CD4-positive, CD25-positive, alpha-beta regulatory T cell (primary cell): ENCODE measurements at places on chromosomes 4 and X. TPM values are rescaled to one million over a fixed set of nuclear protein-coding genes. Genes with fewer than 3 reads are reported as not detected.

DNA sequence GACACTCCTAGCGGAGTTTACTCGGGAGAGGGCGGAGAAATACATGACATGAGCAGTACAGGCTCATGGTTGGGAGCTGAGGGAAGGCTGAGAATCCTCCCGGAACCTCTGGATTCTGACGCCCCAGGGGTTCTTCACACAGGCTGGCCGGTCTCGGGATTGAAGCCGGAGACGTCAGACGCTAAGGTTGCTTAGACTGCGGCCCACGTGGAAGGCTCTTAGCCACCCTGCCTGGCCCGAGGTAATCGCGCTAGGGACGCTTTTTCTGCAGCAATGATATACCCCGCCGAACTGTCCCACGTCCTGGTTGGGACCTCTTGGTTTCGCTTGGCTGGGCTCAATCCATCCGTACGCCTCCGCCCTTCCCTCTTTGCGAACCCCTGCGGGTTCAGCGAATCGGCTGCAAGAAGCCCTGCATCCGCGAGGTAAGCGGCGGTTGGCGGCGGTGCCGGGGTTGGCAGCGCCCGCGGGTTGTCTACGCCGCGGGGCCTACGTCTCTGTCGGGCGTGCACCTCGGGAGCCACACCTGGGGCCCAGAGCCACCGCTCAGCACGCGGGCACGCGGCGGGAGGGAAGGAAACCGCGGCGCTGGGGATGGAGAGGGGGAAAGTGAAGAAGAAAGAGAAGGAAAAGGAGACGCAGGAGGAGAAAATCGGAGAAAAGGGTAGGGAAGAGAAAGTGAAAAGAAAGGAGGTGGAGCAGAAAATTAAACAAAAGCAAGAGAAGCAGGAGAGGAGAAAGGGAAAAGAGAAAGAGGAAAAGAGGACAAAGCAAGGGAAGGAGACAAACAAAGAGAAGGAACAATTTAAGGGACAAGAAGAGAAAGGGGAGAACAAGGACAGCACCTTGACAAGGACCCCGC, at the start of gene ARL9:
Gene ARL9 (plus strand): TSS at position 523 of the 862 bp plus-strand sequence. CDS start 72 bp downstream, at position 595.
- peak within 1 kb of the TSS; percentile 36 for H3K27ac ChIP-seq
- peaks cover 11% of the 10 kb centered on the region for H3K4me1 ChIP-seq
- no peaks in the 10 kb centered on the region for H3K27me3 ChIP-seq
- DNase-seq: peak; percentile 69

- H3K27me3 ChIP-seq: no peaks in the 10 kb centered on the region
- DNase-seq: no peak
- no peak overlapping the region for H3K27ac ChIP-seq
- no peaks in the 10 kb centered on the region for H3K36me3 ChIP-seq
These were observed 48.1 kb upstream of the S100G start for GRCh38 chrX:16601885-16602284.

- no peaks in the 10 kb centered on the region for H3K4me1 ChIP-seq
- H3K27me3 ChIP-seq: no peaks in the 10 kb centered on the region
- H3K4me3 ChIP-seq: no peak overlapping the region
- H3K36me3 ChIP-seq: no peaks in the 10 kb centered on the region
These were observed 231.9 kb downstream of the STPG2 start for GRCh38 chr4:97911236-97911906.

GRCh38 chr4:83581411-83582288, 45.7 kb downstream of the GPAT3 start:
- H3K27ac ChIP-seq: no peak overlapping the region
- H3K36me3 ChIP-seq: no peaks in the 10 kb centered on the region
- no peak for DNase-seq
- no peak overlapping the region for H3K4me3 ChIP-seq

DNA sequence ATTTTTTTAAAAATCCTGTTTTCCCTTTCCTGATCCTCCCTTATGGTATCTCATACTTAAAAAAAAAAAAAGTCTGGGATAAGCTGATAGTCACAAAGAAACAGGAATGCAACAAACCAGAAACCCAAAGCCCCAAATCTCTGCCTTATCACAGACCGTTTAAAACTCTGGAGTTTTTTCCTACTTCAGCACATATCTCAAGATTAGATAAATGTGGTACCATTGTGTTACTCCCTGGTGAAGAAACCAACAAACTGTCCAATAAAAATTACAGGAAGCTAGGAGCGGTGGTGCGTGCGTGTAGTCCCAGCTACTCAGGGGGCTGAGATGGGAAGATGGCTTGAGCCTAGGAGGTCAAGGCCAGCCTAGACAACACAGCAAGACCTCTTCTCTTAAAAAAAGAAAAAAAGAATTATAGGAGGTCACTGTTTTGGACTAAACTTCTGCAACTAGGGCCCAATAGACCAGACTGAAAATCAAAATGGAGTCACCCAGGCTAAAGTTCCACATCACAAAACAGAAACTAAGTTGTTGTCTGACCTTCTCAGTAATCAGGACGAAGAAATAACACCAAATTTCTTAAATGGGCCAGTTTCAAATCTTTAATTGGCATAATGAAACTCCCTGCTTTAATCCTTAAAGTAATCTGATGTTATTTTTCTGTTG, 51.9 kb downstream of the RBM47 start:
- H3K4me3 ChIP-seq: no peak overlapping the region
- no peaks in the 10 kb centered on the region for H3K4me1 ChIP-seq
- DNase-seq: no peak

DNA sequence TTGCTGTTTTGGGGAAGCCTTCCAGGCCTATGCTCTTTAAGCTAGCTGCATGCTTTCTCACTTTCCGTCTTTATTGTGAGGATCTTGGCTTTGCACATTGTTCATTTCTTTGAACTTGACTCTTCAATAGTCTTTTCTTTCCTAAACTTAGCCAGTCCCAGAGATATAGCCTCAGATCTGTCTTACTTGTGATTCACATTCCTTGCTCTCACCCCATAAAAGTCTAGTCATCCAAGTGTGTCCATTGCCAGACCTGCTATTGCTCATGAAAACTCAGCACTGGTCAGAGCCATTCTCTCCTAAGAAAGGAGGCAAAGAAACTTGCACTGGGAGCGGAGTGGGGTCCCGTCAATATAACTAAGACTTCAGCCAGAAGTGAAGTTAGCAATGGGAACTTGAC, 275.0 kb upstream of the CTSO start:
- H3K4me3 ChIP-seq: no peak overlapping the region
- no peak for DNase-seq
- no peak overlapping the region for H3K27ac ChIP-seq
- no peaks in the 10 kb centered on the region for H3K4me1 ChIP-seq
- H3K27me3 ChIP-seq: no peaks in the 10 kb centered on the region
- H3K36me3 ChIP-seq: no peaks in the 10 kb centered on the region

DNA sequence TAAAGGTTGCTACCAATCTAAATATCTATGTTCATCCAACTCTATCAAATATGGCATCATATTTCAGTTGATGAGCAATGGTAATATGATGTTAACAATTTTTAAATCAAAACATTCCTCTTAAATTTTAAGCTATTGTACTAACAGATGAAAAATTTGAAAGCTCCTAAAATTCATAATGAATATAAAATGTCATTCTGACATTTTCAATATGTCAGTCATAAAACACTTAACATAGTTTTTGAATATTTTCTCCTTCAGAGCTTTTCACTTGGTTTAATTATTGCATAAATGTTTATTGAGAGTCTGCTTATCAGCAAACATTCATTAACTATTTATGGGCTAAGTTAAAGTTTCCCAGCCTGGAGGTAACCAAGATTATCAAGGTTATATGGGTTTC, 11.8 kb downstream of the ARSJ start:
- H3K27me3 ChIP-seq: peaks cover 7% of the 10 kb centered on the region
- no peaks in the 10 kb centered on the region for H3K36me3 ChIP-seq
- H3K4me1 ChIP-seq: no peaks in the 10 kb centered on the region
- H3K4me3 ChIP-seq: no peak overlapping the region

- no peaks in the 10 kb centered on the region for H3K4me1 ChIP-seq
- no peak for DNase-seq
- H3K27me3 ChIP-seq: no peaks in the 10 kb centered on the region
- H3K4me3 ChIP-seq: no peak overlapping the region
- H3K36me3 ChIP-seq: no peaks in the 10 kb centered on the region
These were observed 147.7 kb downstream of the GASK1B start for GRCh38 chr4:158025131-158025530.

DNA sequence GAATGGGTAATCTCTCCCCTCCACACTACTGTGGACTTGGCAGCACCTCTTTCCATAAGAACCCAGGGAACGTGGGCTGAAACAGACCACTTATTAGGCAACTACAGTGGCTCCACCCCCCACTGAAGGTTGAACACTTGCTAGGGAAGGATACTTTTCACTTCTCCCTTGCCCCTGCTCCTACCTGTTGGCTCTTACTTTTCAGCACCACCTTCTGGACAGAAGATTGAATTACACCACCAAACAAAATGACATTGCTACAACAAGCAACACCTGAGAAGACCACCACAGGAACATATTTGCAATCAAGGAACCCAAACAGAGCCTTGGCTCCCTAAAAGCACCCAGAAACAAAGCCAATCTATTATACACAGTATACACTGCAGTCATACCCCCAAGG, 132.1 kb upstream of the CXCL13 start:
- DNase-seq: no peak
- no peaks in the 10 kb centered on the region for H3K36me3 ChIP-seq
- no peaks in the 10 kb centered on the region for H3K4me1 ChIP-seq

GRCh38 chr4:90403781-90404180, 276.6 kb downstream of the CCSER1 start:
- no peaks in the 10 kb centered on the region for H3K4me1 ChIP-seq
- no peak overlapping the region for H3K27ac ChIP-seq
- no peak overlapping the region for H3K4me3 ChIP-seq
- DNase-seq: no peak

GRCh38 chr4:57661517-57662090, 551.4 kb upstream of the IGFBP7 start:
- no peak overlapping the region for H3K27ac ChIP-seq
- no peaks in the 10 kb centered on the region for H3K27me3 ChIP-seq
- no peak overlapping the region for H3K4me3 ChIP-seq
- DNase-seq: no peak
- no peaks in the 10 kb centered on the region for H3K4me1 ChIP-seq

DNA sequence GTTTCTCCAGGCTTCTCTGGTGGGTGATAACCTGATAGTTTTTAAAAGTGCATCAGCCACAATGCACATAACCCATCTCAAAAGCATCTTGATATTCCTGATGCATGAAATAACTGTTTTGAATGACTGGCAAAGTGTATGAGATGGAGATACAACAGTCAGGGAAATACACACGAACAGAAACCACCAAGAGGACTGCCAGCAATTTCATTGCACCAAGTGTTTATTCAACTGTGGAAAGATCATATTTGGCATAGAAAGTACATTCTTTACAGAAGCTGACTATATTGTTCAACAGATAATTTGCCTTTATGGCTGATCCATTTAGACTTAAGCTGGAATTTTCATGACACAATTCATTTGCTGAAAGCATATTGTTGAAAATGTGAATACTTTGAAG, 139.5 kb downstream of the SLIT2 start:
- H3K27me3 ChIP-seq: no peaks in the 10 kb centered on the region
- no peaks in the 10 kb centered on the region for H3K36me3 ChIP-seq
- H3K27ac ChIP-seq: no peak overlapping the region
- DNase-seq: no peak
- no peak overlapping the region for H3K4me3 ChIP-seq

DNA sequence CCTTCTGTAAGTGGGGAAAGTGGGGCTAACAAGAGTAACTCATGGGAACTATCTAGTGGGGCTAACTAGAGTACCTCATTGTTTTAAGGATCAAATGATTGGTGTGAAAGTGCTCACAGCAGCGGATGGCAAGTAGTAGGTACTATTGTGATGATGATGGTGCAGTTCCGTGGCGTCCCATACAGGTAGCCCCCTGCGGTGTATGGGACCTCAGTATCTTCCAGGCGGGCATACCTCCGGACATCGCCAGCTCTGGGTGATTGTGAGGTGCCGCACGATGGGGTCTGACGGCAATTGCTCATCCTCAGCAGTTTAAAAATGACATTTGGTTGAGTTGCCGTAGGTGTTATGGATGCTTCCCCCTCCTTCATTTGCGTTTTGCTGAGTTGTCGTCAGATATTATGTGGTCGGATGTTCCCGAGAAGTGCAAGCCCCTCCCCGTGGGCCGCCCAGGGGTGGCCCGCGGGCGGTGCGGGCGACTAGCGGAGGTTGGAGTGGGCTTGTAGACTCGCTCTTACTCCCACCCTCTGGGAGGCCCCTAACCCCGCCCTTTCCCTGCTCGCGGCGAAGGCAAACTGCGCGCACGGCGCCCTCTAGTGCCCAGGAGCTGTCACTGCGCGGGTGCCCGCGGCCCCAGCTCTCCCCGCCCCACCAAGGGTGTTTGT, 18.3 kb upstream of the GPR101 start:
- peak overlapping the region; percentile 66 for H3K4me3 ChIP-seq
- DNase-seq: peak; percentile 70
- no peak overlapping the region for H3K27ac ChIP-seq
- no peaks in the 10 kb centered on the region for H3K36me3 ChIP-seq
- peaks cover 10% of the 10 kb centered on the region for H3K27me3 ChIP-seq
- peaks cover 8% of the 10 kb centered on the region for H3K4me1 ChIP-seq

DNA sequence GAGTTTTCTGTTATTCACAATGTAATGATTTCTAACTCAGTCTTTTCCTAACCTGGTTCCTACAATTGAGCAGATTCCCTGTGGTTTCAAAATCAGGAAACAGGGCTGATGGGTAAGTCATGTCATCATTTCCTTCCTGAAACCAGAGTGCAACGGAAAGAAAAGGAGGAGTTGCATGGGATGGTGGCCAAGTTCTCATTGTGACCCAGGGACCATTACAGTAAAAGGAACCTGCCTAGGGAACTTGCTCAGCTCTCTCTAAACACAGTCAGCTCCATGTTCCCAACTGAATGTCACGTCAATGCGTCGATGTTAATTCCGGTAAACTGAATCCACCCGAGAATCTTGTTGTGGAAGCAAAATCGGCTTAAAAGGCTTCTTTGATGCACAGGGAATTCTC, 51.2 kb downstream of the LGI2 start:
- no peaks in the 10 kb centered on the region for H3K36me3 ChIP-seq
- peaks cover 9% of the 10 kb centered on the region for H3K27me3 ChIP-seq
- DNase-seq: no peak
- no peak overlapping the region for H3K27ac ChIP-seq

DNA sequence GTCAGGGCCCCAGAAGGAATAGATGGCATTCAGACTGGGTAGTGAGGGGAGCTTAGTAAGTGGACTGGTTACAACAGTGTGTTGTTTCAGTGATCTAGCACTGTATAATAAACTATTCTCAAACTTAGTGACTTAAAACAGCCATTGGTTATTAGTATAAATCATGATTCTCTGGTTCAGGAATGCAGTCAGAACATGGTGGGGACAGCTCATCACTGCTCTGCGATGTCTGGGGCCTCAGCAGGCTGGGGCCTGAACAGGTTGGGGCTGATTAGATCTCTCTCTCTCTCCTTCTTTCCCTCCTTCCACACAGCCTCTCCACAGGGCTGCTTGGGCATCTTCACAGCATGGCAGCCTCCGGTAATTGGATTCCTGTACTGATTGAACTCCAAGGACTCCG, 160.4 kb downstream of the GATB start:
- no peaks in the 10 kb centered on the region for H3K36me3 ChIP-seq
- H3K27ac ChIP-seq: no peak overlapping the region

- no peaks in the 10 kb centered on the region for H3K4me1 ChIP-seq
- no peaks in the 10 kb centered on the region for H3K36me3 ChIP-seq
- no peak overlapping the region for H3K4me3 ChIP-seq
- no peaks in the 10 kb centered on the region for H3K27me3 ChIP-seq
- DNase-seq: no peak
- no peak overlapping the region for H3K27ac ChIP-seq
These were observed 115.8 kb downstream of the NAA11 start for GRCh38 chr4:79209822-79210635.

The CENPVL3 gene
- not detected for total RNA-seq

The ATP1B4 gene
- total RNA-seq: not detected

The UBA6 gene
- 64.1 TPM for total RNA-seq

The OTUD6A gene
- total RNA-seq: not detected

The ARFIP1 gene
- total RNA-seq: 7.5 TPM

The DGAT2L6 gene
- total RNA-seq: not detected

The LRIT3 gene
- 0.25 TPM for total RNA-seq

The HSPA4L gene
- not detected for total RNA-seq
